Stimulated activated CD8-positive, alpha-beta memory T cell treated with anti-CD3 and anti-CD28 coated beads, Interleukin-15, amount 100 ng/mL, for 24 hours (primary cell): ENCODE measurements at places on chromosomes 2 and 18.

DNA sequence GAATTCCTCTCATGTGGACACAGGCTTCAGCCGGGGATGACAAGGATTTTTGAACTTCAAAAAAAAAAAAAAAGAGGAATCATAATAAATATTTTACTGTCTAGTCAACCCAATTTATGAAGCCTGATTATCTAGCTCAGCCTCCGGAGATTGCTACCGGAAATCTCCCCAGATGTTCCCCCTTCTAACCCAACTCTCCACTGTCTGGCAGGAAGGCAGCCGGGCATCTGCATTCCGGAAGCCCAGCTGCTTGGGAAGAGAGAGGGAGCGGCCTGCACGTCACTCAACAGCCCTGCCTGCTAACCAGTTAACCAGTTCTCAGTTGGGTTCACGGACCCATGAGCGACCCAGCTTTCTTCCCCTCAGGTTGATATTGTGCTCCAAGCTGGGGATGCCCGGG, 87.2 kb upstream of the POU3F3 start:
- DNase-seq: no peak

DNA sequence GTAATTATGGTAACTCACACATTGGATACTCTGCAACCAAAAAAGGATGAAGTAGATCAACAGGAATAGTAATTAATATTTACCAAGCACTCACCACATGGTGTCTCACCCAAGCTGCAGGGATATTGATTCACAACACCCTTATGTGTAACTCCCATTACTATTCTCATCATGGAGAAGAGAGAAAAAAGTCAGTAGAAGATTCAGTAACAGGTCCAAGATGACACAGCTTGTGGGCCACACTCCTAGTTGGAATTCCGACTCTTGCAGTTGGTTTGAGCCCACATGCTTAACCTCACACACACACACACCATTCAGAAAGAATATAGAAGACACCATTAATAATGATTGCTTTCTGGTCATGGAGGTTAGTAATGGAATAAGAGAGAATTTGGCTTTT, 1.7 kb upstream of the MLPH start:
- no peak for DNase-seq

DNA sequence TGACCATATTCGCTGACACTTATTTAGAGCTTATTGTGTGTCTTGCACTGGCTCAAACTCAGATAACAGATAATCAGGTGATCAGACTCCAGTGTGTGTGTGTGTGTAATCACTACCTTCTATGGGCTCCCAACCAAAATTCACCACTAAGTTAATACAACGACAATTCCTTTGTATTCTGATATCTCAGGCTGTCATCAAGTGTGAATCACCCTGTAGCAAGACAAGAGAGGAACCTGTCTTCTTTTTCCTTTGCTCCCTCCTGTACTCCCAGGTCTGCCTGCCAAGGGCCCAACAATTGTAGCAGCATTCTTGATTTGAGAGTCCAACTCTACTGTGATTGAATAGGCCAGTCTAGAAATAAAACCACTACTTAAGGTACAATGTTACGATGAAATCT, 25.8 kb downstream of the ITGB6 start:
- DNase-seq: no peak

DNA sequence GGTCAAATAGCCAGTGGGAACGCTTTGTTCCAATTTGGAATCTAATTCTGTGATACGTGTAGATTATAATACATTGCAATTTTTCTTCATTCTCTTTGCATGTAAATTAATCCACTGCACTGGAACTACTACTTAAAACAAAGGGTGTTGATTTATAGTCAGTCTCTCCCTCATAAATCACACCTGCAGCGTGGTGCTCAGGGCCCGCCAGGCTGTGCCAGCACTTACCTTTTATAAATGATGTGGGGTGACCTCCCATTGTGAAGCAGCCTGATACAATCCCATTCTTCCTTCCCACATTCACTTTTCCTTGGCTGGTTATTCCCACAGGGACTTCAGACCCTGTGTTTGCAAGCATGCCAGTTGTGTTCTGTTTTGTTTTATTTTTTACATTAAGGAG, 302.3 kb upstream of the ID2 start:
- no peak for DNase-seq

- DNase-seq: no peak
Measured at GRCh38 chr18:37368110-37368954, 197.3 kb downstream of the CELF4 start.

GRCh38 chr2:196088203-196088602, 19.6 kb upstream of the DNAH7 start:
- DNase-seq: no peak

DNA sequence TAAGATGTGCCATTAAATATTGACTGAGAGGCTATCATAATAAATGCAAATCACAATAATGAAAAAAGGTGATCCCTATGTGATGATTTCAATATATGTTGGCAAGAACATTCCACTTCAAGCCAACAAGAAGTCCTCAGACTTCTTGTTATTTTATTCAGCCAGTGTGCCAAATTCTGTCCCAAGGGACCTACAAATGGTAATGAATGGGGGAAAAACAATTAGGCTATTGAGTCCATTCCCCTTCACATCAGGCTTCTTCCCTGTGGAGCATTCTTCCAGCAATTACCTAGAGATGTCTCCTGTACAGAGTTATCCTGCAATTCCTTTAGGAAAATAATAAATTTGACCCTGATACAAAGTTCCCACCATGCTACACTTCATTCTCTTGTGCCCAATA, 144.4 kb downstream of the PIEZO2 start:
- DNase-seq: no peak

DNA sequence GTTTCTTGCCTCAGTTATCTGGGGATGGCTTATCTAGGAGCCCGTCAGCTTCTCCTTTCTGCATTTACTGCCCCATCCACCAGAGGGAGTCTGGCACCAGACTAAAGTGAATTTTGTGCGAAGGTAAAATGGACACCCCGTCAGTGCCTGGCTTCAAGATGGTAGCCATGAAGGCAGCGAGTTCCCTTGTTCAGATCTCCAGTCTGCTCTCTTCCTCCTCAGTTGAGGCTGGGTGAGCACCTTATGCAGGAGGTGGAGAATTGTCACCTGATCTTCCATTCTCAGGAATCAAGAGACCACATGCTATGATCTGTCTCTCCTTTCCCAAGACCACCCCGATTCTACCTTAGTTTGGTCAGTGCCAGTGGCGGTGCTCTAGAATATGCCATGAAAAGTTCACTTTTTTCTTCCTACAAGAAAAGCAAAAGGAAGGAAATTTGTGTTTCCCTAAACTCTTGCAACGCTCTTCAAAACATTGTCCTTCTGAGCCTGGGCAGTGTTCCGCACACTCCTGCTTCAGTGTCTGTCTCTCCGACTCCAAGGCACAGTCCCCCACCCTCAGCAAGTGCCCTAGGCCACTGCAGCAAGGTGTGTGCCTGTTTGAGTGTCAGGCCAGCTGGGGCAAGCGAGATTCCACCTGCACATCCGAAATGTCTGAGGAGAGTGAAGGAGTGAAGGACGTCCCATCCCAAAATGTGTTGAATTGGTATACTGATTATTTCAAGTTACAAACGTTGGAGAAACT, 168.6 kb downstream of the SS18 start:
- DNase-seq: no peak

GRCh38 chr2:107137706-107138105, 251.7 kb upstream of the ST6GAL2 start:
- no peak for DNase-seq

DNA sequence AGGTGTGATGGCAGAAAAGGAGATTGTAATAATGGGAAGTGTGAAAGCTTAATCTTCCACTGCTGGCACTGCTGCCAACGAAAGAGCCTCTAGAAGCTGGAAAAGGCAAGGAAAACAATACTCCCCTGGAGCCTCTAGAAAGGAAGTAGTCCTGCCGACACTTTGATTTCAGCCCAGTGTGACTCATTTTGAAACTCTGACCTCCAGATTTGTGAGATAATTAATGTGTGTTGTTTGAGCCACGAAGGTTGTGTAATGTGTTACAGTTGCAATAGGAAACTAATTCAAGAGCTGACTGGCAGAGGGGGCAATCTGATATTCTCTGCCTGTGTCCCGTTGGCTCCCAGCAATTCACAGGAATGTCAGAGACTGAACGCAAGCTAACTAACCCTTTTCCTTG, 219.2 kb upstream of the UBE2E3 start:
- DNase-seq: no peak

DNA sequence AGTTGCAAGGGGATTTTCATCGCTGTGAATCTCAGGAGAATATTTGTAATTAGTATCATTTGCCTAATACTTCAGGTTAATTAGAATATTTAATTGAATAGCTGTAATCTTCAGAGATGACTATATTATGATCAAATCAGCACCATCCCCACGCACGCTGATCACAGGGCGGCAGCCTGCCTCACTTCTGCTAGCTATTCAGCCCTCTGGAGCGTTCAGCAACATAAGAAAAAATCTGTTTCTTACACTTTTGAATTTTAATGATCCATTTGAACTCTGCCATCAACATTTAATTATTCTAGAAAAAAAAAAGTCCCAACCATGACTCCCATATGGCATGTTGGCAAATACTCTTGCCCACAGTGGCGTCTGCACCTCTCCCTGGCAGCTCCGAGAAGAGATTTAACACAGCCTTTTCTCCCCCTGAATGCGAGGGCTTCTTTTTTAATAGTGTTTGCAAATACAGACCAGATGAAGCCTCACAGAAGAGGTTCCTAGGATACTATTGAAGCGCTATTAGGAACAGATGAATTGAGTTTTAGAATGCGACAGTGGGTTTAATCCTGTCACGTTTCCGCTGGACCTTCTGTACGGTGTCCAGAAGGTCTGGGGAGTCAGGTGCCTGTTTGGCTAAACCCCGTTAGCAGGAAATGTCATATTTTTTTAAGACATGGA, 731.9 kb upstream of the SALL3 start:
- DNase-seq: no peak

GRCh38 chr2:28002181-28002580, 111.7 kb downstream of the BABAM2 start:
- no peak for DNase-seq

- DNase-seq: no peak
Measured at GRCh38 chr2:161223139-161223732, 63.0 kb downstream of the TANK start.

- DNase-seq: no peak
Measured at GRCh38 chr2:188784269-188784762, 189.9 kb upstream of the COL3A1 start.

GRCh38 chr18:9260388-9261380, 73.9 kb upstream of the TWSG1 start:
- DNase-seq: no peak

DNA sequence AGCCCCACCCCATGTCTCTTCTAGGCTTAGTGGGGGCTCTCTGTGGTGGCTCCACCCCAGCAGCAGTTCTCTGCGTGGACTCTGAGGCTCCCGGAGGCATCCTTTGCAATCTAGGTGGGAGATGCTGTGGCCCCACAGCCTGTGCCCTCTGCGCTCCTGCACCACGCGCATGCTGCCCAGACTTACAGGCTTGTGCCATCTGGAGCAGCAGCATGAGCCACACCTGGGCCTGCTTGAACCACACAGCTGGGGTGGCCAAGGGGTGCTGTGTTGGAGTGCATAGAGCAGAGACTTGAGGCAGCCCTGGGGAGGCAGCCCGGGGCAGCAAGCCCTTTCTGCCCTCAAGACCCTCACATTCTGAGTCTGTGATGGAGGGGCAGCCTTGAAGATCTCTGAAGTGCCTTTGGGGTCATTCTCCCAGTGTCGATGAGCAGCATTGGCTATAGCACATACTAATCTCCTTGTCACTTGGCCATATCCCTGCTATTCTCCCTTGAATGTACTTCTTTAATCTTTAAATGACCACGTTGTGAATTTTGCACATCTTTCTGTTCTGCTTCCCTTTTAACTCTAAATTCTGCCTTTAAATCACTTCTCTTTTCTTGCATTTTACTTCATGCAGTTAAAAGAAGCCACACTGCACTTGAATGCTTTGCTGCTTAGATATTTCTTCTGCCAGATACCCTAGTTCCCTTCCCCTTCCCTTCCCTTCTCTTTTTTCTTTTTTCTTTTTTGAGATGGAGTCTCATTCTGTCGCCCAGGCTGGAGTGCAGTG, 62.4 kb downstream of the NCAPH start:
- no peak for DNase-seq

- DNase-seq: no peak
Measured at GRCh38 chr18:13616041-13616440, 110.3 kb downstream of the FAM210A start.

- no peak for DNase-seq
Measured at GRCh38 chr2:186573531-186573930, 16.3 kb upstream of the ITGAV start.

DNA sequence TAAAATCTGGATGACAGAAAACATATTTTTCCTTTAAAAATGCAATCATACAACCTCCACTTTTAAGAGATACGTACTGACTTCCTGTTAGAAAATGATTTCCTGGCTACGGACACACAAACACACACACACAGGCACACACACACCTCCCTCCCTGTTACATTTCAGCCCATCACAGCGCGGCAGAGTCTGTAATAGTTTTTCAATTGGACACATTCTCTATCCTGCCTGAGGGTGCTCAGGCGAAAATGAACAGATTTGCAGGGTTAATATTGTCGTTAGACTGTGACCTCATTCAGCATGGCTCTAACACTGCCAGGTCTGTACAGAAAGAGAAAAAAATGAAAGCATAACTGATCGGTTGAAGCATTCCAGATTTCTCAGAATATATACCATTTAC, 45.0 kb downstream of the KCTD1 start:
- DNase-seq: no peak

DNA sequence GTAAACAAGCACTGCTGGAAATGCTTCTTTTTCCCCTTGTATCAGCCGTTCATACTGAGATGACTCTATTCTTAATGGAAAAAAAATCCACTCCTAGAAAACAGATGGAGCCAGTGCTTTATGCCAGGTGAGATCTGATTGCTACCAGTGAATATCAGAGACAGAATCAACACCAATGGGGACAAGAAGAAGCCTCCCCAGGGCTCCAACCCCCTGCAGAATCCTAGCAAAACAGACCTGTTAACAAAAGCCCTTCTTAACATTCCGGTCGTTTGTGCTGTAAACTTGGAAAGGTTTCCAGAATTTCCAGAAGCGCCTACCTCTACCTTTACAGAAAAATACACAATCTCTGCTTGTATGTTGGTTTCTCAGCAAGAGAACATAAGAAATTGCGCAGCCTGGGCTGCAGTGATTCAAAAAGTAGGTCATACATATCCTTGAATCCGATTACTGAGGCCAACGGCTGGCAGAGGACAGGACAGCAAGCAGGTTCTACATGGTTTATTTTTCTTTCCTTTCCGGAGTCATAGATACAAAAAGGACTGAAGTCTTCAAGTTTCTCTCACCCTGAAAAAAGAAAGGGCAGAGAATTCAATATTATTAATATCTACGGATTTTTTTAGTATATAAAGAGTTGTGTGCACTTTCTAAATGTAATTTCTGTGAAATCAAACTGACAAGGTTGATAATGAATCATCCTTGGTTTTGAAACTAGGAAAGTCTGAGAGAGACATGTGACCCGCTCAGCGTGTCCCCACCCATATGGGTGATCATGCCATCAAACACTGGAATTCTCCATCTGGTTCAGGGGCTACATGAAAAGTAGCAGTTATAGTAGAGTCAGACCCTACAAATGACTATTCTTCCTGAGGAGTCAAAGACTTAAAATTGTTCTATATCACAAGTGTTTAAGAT, 266.7 kb upstream of the MGAT5 start:
- DNase-seq: no peak
